ENCODE measurements at places on chromosomes 3 and 15. TPM values are rescaled to one million over a fixed set of nuclear protein-coding genes. Genes with fewer than 3 reads are reported as not detected.

DNA sequence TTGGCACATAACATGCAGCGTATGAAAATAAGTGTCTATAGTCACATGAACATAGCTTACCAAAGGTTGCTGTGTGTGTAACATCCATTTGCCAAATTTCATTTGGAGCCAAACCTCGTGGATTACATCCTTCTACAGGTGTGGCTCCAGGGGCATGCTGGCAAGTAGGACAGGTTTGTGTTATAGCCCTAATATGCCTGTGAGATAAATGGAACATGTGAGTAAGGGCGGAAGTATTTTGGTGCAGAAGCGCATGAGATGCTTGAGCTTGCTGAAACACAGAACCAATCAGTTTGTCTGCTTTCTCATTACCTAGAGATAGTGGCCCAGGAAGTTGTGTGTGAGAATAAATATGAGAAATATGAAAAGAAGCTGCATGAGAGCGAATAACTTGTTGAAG lies 21.8 kb upstream of the XCR1 start:
- DNase-seq, result no peak

- no peak for DNase-seq
These were observed 47.7 kb downstream of the ZBTB20 start for GRCh38 chr3:115099134-115099985.

DNA sequence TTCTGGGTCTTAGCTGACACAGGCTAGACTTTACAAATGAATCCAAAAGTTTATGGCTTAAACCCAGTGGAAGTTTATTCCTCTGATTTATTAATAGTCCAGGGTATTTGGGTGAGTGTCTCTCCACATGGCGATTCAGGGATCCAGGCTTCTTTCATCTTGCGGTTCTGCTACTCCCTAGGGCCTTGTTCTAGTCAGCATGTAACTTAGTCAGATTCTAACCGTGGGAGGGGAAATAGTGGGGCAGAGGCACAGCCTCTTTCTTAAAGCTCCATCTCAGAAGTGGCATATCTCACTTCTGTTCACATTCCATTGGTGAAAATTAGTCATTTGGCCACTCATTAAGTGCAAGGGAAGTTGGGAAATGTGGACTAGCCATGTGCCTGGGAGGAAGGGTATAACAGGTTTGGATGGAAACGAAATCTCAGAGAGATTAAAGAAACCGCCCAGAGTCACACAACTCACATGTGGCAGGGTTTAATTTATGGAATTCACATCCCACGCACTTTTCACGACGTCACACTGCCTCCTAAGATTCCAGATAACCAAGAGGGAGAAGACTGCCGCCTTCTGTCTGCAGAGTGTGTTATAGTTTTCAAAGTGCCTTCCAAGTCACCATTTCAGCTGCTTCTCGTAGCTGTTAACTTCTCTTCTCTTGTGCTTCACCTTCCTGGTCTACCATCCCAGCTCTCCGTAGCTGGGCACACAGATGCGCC lies 11.4 kb upstream of the RASGRF1 start:
- no peak for DNase-seq

- no peak for DNase-seq
These were observed 13.4 kb upstream of the KLF15 start for GRCh38 chr3:126370606-126371005.

- DNase-seq, result no peak
These were observed 51.1 kb downstream of the PTPRG start for GRCh38 chr3:61612211-61613194.

DNA sequence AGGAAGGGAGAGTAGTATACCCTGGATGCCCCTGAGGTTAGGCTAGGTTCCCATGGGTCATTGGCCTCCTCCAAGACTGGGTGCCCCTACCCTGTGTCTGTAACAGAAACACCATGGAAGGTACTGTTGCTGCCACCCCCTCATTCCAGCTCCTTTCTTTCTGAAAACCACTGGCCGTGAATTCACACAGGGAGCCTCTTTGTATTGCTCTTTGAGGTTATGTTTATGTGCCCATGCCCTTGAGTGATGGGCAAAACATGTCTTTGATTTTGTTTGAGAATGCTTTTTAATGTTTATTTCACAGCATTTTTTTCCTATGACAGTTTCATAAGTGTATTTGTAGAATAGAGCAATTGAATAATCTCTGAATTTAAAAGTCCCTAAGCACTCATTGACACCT lies 79.7 kb downstream of the RARB start:
- DNase-seq, result no peak

DNA sequence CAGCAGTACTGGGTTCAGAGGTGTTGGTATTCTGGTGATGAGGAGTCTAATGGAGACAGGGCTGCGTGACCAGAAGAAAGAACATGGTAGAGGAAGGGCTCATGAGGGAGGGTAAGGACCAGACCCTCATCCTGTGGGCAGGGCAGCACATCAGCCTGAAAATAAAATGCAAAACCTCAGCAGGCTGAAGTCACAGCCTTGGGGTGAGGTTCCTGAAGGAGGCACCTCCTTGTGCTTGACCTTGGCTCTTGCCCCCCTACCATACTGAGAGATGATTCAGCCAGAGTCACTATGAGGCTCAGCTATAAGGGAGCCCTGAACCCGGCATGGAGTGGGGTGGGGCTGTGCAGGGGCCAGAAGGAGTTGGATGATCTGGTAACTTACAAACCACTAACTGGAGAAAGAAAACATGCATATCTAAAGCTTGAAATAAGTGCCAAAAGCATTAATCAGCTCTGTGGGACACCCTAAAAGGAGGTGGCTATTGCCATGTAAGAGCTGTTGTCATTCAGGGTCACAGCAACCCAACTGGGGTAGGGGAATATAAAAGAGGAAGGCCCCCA lies 60.2 kb downstream of the CORO2B start:
- no peak for DNase-seq

- DNase-seq, result no peak
These were observed 116.7 kb upstream of the PRTG start for GRCh38 chr15:55859681-55860080.

GRCh38 chr3:138914870-138915502 lies 32.0 kb downstream of the FOXL2 start:
- DNase-seq, result no peak

DNA sequence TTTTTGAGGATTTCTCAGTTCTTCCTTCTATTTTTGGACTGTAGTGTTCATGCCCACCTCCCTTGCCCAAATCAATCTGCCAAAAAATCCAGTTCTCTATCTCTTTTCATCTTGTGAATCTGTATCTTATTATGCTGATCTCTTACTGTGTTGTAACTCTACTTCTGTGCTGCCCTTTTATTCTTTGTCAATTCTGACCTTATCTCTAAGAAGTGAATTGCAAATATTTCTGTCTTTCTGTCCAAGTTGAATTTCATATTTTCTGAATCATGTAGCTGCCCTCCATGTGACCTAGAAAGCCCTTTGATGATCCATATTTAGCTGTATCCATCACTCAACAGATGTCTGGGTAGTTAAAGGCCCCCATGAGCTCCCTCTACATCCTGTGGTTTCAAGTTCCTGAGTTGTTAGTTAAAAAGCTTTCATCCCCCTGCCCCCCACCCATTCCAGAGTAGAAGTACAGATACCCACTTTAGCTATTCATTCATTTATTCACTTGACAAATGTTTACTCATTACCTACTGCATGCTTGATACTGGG lies 33.6 kb upstream of the ETV5 start:
- DNase-seq, result no peak

- no peak for DNase-seq
These were observed 64.1 kb upstream of the ABHD17C start for GRCh38 chr15:80630981-80631380.

DNA sequence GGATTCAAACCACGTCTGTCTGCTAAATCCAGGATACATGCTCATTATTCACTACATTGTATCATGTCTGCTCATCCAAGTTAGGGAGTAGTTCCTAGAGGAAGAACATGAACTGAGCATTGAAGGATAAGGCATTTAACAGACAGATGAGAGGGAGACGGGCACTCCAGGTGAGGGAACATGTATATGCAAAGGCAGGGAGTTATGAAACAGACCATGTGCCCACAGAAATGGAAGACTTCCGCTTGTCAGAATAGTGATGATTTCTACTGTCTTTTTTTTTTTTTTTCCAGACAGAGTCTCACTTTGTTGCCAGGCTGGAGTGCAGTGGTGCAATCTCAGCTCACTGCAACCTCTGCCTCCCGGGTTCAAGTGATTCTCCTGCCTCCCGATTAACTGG lies 5.0 kb upstream of the NDUFAF1 start:
- DNase-seq, result no peak

- DNase-seq, result no peak
These were observed 12.4 kb downstream of the PFN2 start for GRCh38 chr3:149958171-149958796.

GRCh38 chr15:78060232-78060631 lies 17.3 kb downstream of the TBC1D2B start:
- DNase-seq, result no peak

- no peak for DNase-seq
These were observed 1749.6 kb downstream of the SI start for GRCh38 chr3:163328680-163329079.

GRCh38 chr3:178257491-178257890 lies 278.7 kb upstream of the KCNMB2 start:
- DNase-seq, result no peak

- no peak for DNase-seq
These were observed 1.5 kb downstream of the RAB7A start for GRCh38 chr3:128727485-128727884.

- no peak for DNase-seq
These were observed 28.4 kb upstream of the SMAD6 start for GRCh38 chr15:66673410-66674322.

- DNase-seq, result no peak
These were observed 28.6 kb downstream of the KCNAB1 start for GRCh38 chr3:156148946-156149381.

- DNase-seq, result no peak
These were observed 79.9 kb downstream of the GTPBP8 start for GRCh38 chr3:113070681-113071113.

GRCh38 chr3:46456118-46456517 lies 8.6 kb downstream of the LTF start:
- DNase-seq, result no peak

DNA sequence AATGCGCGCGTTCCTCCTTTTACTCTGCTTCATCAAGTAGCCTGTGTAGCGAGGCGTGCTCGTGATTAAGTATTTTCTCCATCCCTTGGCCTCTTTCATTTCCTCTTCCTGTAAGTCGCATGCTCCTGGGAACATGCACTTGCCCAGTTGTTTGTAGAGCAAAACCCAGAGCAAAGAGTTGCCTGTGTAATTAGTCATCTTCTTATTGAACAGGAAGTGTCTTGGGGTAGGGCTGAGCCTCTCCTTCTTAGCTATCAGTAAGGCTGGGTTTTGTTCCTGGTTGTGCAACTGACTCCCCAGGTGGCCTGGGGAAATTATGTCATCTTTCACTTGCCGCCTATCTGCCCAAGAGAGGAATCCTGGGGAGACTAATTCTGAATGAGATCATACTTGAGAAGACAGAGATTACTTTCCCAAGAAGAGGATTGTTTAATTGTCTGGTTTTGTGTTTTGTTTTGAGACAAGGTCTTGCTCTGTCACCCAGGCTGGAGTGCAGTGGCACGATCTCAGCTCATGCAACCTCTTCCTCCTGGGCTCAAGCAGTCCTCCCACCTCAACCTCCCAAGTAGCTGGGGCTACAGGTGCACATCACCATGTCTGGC lies 14.9 kb downstream of the LIPH start:
- no peak for DNase-seq

GRCh38 chr3:94365006-94365405 lies 302.1 kb downstream of the NSUN3 start:
- DNase-seq, result no peak

- DNase-seq, result no peak
These were observed 69.7 kb upstream of the UBE3A start for GRCh38 chr15:25508369-25509002.

BNC1 gene
- polyA plus RNA-seq, result 0.21 TPM

SMCO1 gene
- polyA plus RNA-seq, result not detected

LHFPL4 gene
- not detected for polyA plus RNA-seq

RBM5 gene
- polyA plus RNA-seq, result 238 TPM

CYP1A2 gene
- polyA plus RNA-seq, result not detected

AADAC gene
- 0.30 TPM for polyA plus RNA-seq

PIF1 gene
- 9.1 TPM for polyA plus RNA-seq
